BE2C (cell line): ENCODE measurements at places on chromosomes 4 and X.

DNA sequence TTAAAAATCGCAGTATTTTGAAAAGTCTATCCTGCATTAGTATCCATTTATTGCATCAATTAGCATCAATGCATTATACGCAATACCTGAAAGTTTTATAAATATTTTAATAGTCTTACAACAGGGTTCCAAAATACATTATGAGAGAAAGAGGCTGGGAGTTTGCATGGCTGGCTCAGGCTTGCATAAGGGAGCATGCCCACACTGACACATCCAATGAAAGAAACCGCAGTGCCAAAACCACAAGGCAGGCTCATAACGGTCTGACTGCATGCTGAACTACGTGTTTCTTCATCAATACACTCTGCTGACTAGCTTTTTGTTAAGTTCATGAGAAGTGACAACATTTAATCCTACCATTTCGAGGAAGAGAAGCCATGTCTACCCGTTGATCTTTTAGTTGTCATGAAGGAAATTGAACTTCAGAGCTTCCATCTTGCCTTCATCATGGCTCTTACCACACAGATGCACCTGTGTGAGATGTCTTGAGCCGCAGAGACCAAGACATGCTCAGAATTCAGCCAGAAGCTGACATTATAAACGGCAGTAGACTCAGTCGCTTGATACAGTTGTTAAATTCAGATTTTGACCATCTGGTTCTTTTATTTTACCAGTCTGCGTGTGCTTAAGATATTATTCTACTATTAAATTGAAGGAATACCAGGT is 168.8 kb upstream of the FRG1 start:
- no peak for DNase-seq

DNA sequence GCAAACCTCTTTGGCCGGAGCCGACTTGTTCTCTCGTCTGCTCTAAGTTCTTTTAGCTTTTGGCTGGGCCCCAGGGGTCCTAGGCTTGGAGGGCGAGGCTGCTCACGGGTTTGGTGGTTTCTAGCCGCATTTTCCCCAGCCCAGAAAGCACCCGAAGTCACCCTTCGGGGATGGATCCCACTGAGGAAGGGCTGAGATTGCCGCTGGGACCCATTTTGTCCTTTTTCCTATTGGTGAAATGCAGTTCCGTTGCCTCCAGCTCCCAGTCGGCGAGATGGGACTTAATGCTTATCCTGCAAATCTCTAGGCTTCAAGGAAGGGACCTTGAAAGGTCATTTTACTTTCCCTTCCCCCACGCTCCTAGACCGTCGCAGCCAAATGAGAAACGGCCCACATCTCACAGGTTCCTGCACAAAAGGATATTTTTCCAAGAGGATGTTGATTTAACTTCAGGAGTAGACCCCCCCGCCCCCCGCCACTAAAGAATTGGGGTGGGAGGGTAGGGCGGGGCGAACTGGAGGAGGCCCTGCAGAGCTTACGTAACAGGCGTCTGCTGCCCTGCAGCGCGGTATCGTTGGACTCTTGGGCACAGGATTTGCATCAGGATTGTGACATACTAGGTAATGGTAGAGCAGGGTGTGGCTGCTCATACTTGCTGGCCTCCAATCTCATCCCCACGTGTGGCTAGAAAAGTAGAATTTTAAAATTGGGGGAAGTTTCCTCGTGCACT is 564 bp downstream of the PGK1 start:
- peak; percentile 33 for DNase-seq

DNA sequence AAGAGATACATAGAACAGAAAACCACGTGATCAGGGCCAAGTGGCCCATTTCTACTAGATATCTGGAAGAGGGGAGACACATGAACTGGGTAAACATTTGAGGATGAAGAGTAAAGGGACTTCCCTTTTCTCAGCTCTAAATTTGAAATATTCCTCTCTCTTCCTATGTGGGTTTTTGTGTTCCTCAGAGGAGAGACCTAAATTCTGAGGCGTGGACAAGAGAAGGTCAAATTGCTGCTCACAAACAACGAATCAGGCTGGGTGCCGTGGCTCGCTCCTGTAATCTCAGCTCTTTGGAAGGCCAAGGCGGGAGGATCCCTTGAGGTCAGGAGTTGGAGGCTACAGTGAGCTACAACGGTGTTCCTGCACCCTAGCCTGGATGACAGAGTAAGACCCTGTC is 216.0 kb downstream of the PTTG2 start:
- DNase-seq: no peak

DNA sequence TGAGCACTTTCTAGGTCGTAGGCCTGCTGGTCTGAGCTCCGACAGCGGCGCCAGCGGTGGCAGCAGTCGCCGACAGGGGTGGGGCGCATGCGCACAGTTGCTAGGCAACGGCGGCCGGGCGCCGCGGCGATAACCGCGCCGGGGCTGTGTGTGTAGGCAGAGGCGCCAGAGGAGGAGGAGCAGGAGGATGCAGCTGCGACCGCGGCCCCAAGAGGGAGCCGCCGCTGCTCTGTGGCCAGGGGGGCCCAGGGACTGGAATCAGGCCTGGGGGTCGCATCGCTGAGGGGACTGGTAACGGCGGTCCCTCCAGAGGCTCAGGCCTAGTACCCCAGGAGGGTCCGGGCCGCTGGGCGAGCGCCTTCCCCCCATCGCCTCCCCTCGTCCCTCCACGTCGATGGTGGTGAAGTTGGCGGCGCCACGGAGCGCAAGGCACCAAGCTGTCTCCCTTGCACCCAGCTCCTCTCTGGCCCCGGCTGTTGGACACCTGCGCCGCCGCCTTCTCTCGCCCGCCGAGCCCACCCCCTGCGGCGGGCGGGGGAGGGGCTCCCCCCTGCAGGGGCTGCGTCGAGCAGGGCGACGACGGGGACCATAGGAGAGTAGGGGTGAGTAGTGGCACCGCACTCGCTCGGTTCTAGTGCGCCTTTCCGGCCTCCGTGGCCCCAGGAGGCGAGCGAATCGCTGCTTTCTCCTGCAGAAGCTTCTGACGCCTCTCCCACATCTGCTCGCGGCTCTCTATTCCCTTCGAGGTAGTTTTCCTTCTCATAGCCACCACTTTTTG is 58.6 kb upstream of the ZC4H2 start:
- peak; percentile 87 for DNase-seq

GRCh38 chrX:78513971-78514738 is 145.0 kb downstream of the RTL3 start:
- DNase-seq: no peak

- DNase-seq: no peak
Measured at GRCh38 chr4:175385797-175386196, 426.3 kb downstream of the GPM6A start.

DNA sequence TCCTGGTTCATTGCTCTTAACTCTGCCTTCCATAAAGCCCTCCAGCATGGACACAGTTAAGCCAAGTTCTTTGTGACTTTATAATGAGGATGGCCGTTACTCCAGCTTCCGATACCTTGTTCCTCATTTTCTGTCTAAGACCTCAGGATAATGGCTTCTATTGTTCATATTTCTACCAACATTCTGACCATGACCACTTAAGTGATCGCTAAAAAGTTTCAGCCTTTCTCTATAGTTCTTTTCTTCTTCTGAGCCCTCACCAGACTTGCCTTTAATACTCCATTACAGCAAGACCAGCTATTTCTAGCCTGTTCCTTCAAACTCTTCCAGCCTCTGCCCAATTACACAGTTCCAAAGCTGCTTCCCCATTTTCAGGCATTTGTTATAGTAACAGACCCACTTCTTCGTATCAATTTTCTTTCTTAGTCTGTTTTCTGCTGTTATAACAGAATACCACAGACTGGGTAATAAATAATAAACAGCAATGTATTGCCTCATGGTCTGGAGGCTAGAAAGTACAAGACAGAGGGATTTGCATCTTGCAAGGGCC is 12.3 kb downstream of the RNF175 start:
- no peak for DNase-seq

GRCh38 chr4:23788460-23788859 is 101.4 kb downstream of the PPARGC1A start:
- no peak for DNase-seq

GRCh38 chr4:3756343-3757059 is 9.7 kb upstream of the ADRA2C start:
- no peak for DNase-seq

DNA sequence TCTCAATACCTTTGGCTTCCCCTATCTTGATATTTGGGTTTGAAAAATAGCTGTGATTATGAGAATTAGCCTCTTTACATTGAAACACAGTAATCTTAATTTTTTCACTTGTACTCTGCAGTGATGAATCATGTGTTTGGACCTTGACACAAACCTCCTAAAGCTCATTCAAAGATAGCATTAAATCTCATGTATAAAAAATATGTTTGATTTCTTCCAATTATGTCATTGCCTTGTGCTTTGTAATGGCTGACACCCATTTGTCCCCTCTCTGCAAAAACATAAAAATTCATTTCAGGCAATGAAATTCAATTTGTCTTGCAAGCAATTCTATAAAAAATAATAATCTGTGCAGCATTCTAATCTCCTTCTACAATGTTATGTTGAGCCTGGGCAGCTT is 422.4 kb upstream of the BOD1L1 start:
- DNase-seq: no peak

- DNase-seq: peak; percentile 21
Measured at GRCh38 chr4:87057835-87058355, 123.1 kb downstream of the AFF1 start.

DNA sequence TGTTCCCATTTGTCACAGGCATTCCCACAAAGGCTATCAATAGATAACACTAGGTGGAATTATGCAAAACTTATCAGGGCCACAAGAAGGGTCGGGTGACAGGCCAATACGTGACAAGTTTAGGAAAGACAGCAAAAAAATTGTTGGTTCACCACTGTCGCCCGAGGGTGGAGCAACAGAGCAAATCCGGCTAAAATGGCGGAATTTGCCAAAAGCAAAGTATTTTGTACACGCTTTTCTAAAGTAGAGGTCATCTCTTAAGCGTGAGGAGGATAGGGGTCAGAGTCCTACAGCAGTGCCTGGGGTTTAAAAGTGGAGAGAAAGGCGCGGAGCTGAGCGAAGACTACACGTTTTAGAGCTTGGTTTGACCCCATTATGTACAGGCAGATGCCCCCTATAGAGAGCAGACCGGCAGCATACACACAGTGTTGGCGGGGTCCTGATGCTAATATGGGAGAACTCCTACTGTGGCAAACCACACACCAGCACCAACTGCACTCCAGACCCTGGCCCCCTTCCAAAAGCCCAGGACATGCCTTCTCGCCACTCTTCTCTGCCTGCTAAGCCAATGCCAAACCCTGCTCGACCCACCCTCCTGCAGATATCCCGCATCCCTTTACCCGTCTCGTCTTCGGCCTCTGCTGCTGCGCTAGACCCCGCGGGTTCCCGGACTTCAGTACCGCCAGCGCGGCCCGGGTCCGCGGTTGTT is 733 bp downstream of the CCNA2 start:
- DNase-seq: peak; percentile 71

GRCh38 chr4:39718366-39719323 is 20.7 kb downstream of the UBE2K start:
- no peak for DNase-seq

- no peak for DNase-seq
Measured at GRCh38 chr4:153809307-153809706, 20.4 kb upstream of the SFRP2 start.

DNA sequence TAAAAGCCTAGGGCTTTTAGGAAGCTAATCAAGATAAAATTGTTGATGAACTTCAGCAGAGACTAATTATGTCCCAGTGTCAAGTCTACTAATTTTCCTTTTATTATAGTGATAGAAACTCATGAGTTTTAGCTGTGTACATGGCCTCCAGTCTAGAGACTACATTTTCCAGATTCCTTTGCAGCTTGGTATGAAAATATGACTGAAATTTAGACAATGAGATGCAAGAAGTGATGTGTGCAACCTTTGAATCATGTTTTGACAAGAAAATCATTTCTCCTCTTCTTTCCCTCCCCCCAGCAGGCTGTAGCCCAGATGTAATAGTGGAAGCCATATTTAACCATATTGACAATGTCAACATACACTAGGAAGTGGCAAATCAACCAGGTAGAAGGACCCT is 30.3 kb upstream of the IL13RA2 start:
- no peak for DNase-seq

DNA sequence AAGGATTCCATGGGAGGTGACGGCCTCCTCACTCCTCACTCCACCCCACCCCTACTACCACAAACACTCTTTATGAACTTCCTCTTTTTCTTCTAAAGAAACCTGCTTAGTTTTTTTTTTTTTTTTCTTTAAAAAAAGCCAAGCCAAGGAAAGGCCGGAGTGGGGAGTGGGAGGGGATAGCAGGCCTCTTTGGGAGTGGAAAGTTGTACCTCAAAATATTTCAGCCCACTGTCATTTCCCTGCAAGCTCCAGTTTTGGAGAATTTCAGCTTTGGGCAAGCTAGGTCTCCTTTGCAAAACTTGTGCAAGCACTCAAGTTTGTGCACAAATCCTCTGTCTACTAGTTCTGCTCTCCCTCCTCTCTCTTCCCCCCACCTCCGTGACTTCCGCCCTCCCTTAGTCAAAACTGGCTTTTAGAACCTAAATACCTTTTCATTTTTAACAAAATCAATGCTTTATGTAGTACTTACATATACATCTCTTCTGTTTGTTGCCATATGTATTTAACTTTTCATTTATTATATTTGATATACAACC is 512 bp upstream of the ANTXR2 start:
- DNase-seq: no peak

- no peak for DNase-seq
Measured at GRCh38 chr4:48190839-48191238, 56.8 kb upstream of the TXK start.

- no peak for DNase-seq
Measured at GRCh38 chr4:143188136-143189088, 3.7 kb downstream of the USP38 start.

DNA sequence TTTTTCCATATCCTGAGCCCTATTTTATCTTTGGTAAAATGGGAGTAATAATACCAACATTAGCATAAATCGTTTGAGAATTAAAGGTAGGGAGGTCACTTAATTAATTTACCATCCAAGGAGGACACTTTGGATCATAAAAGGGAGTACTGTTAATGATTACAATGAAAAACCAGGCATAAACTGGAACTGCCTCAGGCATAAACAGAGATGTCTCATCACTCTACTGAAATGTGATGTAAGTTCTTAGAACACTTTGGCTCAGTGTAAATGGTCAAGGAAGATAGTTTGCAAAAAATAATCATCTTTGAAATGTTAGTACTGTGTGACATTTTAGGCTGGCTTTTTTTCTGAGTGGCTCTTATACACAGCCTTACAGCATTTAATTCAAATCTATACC is 268.7 kb downstream of the SLC39A8 start:
- no peak for DNase-seq

DNA sequence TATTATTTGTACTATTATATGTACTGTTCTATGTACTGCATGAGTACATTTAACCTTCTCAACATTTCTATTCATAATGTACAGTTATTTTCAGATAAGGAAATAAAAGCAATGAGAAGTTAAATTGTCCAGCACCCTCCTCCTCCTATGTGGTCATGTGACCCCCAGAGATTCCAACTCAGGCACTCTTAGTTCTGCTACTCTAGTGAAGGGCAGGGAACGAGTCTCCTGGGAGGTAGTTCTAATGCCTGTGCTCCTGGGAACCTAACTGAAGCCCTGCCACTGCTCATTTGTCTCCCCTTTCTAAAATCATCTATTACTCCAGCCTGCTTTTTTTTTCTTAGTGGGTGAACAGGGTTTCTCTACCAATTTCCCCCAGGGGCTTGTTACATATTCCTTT is 105.9 kb upstream of the GPRIN3 start:
- DNase-seq: no peak

GRCh38 chr4:98828801-98829200 is 100.1 kb downstream of the EIF4E start:
- DNase-seq: peak; percentile 4

GRCh38 chrX:141701072-141701471 is 2.5 kb upstream of the SPANXD start:
- no peak for DNase-seq
